Activated CD4-positive, alpha-beta T cell treated with anti-CD3 and anti-CD28 coated beads, Interleukin-10, Interleukin-2, amounts not matched to agents 100 ng/mL and 50 ng/mL, durations not matched to agents 16 hours and 8 hours (primary cell): ENCODE measurements at places on chromosomes 1 and 21.

DNA sequence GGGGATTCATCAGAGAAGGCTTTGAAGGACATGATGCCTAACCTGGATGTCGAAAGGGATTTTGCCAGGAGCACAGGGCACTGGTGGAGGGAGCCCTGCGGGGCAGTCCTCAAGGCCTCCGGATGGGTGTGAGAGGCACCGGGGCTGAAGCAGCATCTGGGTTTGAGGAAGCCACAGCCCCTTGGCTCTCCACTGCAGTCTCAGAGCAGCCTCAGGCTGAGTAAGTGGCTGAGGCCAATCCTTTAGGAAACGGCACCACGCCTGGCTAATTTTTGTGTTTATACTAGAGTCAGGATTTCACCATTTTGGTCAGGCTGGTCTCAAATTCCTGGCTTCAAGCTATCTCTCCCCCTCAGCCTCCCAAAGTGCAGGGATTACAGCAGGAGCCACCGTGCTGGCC lies 12.0 kb downstream of the ERVH48-1 start:
- DNase-seq = no peak

DNA sequence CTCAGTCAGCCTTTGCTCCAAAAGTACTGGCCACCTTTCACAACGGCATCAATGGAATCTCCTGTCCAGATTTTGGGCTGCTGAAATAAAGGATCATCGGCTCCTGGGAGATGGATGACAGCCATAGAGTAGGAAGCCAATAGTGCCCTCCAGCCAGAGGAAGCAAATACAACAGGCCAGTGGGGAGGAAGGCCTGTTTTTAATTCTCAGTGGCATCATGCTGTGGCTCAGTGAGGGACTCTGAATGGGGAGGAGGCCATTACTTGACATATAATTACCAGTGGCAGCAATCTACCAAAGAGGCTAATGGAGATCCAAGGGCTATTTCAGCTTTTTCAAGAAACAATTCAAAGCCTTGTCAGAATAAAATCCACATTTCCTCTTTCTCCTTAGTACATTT lies 26.7 kb downstream of the COLGALT2 start:
- no peak for DNase-seq

GRCh38 chr1:178458203-178458602 lies 38.6 kb downstream of the CLEC20A start:
- no peak for DNase-seq

GRCh38 chr21:28127175-28127785 lies 865.4 kb downstream of the LTN1 start:
- DNase-seq = no peak

DNA sequence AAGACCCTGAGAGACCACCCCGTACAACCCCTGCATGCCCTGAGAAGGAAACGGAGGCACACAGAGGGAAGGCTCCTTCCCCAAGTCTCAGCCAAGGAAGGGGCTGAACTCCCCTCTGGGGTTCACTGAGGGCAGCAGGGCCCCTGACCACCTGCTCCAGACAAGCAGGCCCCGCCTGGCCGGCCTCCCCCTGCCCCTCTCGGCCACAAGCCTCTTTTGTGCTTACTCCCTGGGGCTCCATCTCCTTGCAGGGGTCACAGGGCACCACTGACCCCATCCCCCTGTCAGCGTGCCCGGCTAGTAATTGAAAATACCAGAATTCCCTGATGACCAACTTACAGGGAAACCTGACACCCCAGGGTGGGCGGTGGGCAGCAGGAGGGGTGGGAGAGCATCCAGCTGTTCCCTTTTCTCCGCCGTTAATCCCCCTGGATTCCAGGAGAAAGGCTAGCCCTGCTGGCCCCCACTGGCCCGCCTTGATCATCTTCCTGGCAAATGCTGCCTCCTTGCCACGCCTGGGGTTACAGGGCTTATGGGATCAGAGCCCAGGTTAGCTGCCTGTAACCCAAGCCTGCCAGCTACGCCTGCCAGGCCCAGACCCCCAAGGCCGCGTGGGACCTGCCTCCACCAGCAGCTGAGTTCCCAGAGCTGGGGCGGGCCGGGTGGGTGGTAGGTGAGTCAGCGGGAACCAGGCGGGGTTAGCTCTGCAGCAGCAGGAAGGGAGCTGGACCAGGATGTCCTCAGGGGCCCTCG lies 96.1 kb downstream of the LACTBL1 start:
- no peak for DNase-seq

DNA sequence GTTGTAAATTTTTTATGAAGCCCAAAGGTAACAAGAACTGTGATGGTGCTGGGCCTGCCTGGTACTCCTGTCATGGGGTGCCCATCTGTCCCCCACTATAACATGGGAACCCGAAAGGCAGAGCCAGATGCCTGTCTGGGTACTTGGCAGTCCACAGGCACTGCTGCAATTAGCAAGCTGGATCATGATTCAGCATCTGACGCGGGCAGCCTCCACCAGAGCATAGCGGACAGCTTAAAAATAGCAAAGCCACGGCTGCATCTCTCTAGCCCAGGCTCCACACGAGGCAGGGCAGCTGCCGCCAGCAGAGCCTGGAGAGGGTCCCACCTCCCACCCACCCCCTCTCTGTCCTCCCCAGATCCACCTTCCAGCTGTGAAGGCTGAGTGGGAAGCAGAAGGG lies 22.9 kb downstream of the SUSD4 start:
- no peak for DNase-seq

DNA sequence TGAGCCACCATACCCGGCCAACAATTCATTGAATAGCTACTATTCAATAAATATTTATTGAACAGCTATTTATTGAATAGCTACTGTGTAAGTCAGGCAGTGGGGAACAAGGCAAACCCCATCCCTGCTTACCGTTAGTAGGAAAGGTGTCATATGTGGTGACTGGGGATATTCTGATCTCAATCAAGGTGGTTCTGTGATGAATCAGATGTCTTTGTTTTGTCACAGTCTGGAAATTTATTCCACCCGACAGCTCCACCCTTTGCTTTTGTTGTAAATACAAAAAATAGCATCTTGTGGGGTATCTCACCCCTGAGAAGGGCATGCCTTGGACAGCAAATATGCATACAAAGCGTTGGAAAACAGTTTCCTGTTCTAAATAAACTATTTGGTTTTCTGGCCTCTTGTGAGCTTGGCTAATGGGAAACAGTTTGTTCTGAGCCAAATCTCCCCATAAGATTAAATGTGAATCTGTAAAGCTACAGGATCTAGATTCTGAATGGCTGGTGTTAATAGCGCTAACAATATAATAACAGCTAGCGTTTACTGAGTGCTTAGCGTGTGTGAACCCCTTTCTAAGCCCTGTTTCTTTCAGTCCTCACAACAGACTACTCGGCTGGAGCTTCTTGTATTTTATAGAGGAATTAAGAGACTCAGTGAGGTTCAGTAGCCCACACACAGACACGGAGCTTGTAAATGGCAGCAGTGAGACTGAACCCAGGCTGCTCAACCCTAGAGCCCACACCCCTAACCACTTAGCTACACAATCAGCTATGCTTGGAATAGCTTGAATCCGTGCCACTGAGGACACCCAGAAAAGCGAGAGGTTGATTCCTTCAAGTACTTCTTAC lies 5.5 kb downstream of the PDPN start:
- no peak for DNase-seq

DNA sequence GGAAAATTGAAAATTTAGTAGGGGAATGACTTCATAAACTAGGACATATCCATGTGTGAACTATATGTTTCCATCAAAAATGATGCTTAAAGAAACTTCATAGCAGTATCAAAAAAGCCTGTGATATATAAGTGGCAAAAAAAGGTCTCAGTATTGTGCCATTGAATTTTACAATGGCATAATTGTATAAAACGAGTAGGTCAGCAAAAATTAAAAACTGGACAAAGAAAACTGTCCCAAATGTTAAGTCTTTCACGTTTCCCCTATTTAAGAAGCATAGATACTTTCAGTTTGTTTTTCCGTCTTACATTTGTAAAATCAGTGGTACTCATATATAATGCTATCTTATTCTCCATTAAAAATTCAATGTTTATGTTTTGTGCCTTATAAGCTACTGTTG lies 43.2 kb downstream of the LRRC8B start:
- no peak for DNase-seq

DNA sequence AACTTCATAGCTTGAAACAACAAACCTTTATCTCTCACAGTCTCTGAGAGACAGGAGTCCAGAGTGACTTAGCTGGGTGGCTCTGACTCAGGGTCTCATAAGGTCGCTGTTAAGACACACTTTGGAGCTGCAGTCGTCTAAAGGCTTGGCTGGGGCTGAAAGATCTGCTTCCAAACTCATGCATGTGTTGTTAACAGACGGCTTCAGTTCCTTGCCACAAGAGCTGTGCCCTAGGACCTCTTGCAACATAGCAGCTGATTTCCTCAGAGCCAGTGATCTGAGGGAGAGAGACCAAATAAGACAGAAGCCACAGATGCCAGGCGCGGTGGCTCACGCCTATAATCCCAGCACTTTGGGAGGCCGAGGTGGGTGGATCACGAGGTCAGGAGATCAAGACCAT lies 176.8 kb downstream of the DISC1 start:
- DNase-seq = no peak

DNA sequence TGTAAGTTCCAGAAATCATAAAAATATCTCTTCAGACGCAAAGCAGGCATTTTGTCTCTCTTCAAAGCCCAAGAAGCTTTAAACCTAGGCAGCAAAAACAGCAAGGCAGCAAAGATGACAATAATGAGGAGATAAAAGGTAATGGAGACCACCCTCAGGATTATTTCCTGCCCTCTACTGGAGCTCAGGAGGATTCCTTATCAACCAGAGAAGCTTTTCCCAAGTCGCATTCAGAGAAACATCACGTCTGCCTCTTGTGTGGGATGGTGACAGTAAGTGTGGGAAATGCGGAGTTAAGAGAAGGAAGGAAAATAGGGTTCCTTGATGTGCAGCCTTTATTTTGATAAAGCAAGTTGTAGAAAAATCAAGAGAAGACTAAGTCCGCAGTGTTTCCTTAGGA lies 365.8 kb downstream of the RGS7 start:
- DNase-seq = no peak
